GM23248 (cell line): ENCODE measurements at places on chromosomes 1 and 21. TPM values are rescaled to one million over a fixed set of nuclear protein-coding genes. Genes with fewer than 3 reads are reported as not detected.

- H3K36me3 ChIP-seq, result no peaks in the 10 kb centered on the region
- H3K27ac ChIP-seq, result no peak overlapping the region
- DNase-seq, result no peak
These were observed 187.2 kb downstream of the PCP4 start for GRCh38 chr21:40054403-40054802.

DNA sequence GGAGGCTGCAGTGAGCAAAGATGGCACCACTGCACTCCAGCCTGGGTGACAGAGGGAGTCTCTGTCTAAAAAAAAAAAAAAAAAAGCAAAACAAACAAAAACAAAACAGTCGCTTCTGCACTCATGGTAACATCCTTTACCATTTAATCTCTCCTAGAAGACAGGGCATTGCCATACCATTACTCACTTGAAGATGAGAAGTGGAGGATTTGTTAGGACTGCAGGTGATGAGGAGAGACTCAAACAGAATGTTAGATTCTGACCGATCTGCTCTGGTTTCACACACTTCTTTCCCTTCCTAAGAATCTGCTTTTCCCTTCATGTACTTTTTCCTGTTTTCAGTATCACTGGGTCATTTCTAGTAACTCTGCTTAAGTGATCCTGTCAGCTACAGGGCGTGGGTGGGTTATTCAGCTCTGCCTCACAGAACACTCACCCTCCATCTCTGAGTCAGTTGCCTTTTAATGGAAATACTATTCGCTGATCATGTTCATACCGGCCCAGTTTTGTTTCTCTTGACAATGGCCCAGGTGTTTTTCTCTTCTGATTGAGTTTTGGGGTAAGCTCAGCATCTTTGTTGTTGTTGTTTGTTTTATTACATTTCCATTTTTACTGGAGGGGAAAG, 148.0 kb upstream of the ERG start:
- H3K27me3 ChIP-seq, result peaks cover 15% of the 10 kb centered on the region; the same call in 1 of the 2 replicates
- H3K4me1 ChIP-seq, result peaks cover 22% of the 10 kb centered on the region

- no peaks in the 10 kb centered on the region for H3K36me3 ChIP-seq
- H3K27me3 ChIP-seq, result no peaks in the 10 kb centered on the region
- no peak overlapping the region for H3K27ac ChIP-seq
- H3K4me3 ChIP-seq, result no peak overlapping the region
These were observed 14.0 kb downstream of the FAAP20 start for GRCh38 chr1:2180297-2181245.

GRCh38 chr1:175794586-175794985, 51.2 kb upstream of the TNR start:
- H3K36me3 ChIP-seq, result no peaks in the 10 kb centered on the region
- no peak overlapping the region for H3K4me3 ChIP-seq
- no peaks in the 10 kb centered on the region for H3K4me1 ChIP-seq
- no peak overlapping the region for H3K27ac ChIP-seq

Gene TNFAIP8L2
- total RNA-seq, result not detected in 2 replicates
